Tibial nerve (tissue), 4 donors: ENCODE measurements at places on chromosomes 1 and 21. TPM values are rescaled to one million over a fixed set of nuclear protein-coding genes. Genes with fewer than 3 reads are reported as not detected.

GRCh38 chr21:45302082-45303061 is 14.7 kb upstream of the POFUT2 start:
- no peaks in the 10 kb centered on the region for H3K36me3 ChIP-seq
- no peaks in the 10 kb centered on the region for H3K27me3 ChIP-seq
- no peaks in the 10 kb centered on the region for H3K4me1 ChIP-seq
- DNase-seq, result peak; percentile 64

- H3K27me3 ChIP-seq, result no peaks in the 10 kb centered on the region
- DNase-seq, result no peak
- H3K4me1 ChIP-seq, result peaks cover 35% of the 10 kb centered on the region
Measured at GRCh38 chr1:232473324-232473723, 156.6 kb downstream of the SIPA1L2 start.

DNA sequence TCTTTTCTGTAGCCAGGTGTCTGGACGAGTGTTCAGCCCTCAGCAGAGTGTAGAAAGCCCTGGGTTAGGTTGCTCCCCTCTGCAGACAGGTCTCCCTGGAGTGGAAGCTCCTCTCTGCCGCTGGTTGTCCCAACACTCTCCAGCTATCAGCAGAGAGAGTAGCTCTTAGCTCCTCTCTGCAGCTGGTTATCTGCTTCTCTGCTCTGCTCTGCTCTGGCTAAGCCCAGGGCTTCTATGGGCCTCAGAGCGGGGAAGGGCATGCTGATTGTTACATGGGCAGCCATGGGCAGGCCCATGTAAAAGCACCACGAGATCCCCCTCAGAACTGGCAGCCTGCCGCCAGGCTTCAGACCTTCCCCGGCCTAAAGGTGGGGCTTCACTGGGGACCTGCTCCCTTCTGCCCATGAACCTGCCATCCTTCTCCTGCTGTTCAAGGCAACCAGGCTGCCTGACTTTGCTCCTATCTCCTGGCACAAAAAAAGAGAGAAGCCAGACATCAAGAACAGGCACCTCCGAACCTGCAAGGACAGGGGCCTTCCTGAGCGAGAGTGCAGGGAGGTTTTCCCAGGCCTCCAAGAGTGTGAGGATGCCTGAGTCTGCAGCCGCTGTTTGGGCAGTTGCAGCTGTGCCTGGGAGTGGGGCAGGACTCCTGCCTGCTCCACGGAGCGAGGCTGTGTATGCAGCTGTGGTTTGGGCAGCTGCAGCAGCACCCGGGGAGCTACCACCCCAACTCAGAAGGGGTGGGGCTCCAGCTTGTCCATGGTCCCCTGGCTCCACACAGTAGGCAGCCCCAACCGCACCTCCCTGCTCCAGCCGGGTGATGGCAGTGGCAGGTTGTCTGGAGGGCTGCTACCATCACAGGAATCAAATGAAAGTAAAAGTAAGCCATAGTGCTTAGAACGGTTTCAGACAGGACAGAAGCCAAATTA is 973.7 kb downstream of the LTN1 start:
- no peak overlapping the region for H3K4me3 ChIP-seq
- H3K27me3 ChIP-seq, result no peaks in the 10 kb centered on the region
- no peak overlapping the region for H3K27ac ChIP-seq

KCNJ15 gene
- 0.44 TPM for total RNA-seq

SLC35E2B gene
- total RNA-seq, result 67.8 TPM
